ENCODE measurements at places on chromosomes 3 and 15.

GRCh38 chr3:4233488-4233887 lies 69.7 kb upstream of the SETMAR start:
- DNase-seq: no peak

GRCh38 chr3:69938931-69939330 lies 60.6 kb upstream of the SAMMSON start:
- DNase-seq: no peak

DNA sequence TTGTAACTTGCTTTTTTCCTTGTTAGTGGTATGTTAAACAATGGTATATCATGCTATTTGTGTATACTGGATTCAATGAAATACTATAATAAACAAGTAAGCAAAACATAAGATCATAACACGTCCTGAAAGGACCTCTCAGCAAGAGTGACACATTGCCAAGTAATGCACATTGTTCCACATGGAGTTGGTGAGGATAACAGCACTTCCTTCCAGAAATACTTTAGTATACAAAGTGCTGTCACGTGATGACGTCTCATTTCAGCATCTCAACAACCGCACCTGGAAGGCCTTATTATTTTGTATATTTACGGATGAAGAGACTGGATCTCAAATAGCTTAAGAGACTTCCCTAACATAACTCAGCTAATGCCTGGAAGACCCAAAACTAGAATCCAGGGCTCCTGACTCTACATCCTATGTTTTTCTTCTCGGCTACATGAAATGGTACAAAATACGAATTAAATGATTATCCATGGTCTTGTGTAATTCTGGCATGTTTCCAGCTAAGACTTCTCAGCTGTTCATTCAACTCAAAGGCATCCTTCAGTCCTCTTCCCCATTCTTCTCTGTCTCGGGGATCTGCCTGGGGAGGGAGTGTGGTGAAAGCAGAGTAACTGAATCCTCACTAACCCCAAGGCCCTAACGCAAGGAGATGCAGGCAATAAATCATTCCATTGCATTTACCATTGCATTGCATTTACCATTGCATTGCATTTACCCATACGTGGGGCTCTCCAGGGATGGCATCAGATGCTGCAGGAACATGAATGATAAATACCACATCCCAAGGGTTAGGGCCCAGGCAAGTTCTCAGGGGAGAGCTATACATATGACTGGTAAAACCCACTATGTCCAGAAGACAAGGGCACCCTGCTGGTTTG lies 79.2 kb downstream of the LIPC start:
- no peak for DNase-seq

DNA sequence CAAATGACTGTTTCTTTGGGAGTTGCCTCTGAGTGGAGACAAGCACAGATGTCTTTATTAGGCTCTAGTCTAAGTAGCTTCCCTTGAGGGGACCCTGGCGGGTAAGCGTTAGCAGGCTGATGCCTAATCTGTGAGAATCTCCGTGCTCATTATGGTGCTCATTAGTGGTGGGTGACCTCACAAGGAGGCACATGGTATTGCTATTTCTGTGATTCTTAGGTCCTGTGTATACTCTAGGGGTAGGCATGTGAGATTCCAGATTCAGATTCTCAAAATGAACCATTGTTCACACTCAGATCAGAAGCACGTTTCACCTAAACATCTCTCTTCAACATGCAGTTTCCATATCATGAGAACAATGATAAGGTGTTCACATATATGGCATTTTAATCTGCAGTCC lies 809.7 kb downstream of the NR2F2 start:
- no peak for DNase-seq

All from renal cortex interstitium (tissue), 15 donors.